ENCODE measurements at places on chromosomes 6 and 20.

DNA sequence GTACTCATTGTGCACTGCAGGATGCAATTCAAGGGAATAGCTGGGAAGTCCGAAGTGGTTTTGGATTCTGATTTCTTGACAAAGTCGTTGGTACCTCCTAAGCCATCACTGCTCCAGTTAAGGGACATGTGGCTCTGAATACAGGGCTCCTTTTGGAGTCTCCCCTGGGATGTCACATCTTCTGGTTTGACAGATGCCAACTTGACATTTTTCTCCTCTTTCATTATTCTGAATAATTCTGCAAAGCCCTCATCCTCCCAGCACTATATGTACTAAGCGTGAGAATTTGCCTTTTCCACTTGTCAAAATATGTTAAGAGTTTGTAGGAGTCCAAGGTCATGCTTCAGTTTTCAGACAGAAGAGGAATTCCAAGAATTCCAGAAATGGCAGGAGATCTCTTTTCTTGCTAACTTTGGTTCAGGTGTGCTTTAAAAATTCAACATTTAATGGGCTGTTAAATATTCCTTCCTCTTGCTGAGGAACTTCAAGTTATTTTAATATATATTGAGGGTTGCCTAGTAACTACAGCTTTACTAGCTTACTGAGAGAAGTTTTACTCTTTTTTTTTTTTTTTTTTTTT lies 38.7 kb downstream of the DOK5 start:
- no peak for DNase-seq

DNA sequence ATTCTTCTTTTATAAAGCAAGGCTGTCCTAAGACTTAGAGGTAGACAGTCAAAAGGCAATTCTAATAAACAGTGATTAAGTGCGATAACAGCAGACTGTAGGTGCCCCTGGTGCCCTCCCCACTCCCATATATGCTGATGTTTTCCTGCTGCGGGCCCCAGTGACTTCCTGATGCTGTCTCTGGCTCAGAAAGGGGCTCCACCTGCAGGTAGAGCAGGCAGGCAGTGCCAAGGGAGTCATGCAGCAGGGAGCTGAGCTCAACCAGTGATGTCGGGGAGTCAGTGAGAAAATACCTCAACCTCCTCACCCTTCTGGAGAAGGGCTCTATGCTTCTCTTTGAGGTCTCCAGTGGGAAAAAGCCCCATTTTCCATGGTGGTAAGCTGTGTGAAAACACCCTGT lies 126.7 kb upstream of the SSTR4 start:
- DNase-seq: no peak

GRCh38 chr6:36751833-36752186 lies 54.2 kb downstream of the RAB44 start:
- DNase-seq: no peak

DNA sequence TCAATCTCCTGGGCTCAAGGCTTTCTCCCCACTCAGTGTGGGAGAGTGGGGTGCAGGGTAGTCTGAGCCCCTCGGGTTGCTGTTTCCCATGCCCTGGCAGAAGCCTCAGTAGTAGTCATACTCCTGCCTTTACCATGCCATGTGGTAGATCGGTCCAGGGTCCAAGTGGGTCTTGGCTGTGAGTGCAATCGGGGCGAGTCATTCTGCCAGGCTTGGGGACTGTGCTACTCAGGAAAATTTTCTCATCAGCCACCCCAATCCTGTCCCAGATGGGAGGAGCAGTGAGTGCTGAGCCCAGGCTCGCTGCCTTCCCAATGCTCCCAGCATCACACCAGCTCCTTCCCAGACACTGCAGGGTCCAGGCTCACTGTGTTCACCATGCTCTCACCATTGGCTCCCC lies 10.7 kb upstream of the RAET1L start:
- no peak for DNase-seq

Measured in 8988T (cell line).